ENCODE measurements at places on chromosomes 11 and 22. TPM values are rescaled to one million over a fixed set of nuclear protein-coding genes. Genes with fewer than 3 reads are reported as not detected.

Gene PRR14L
- total RNA-seq, result 61.7 TPM

Gene CD3D
- total RNA-seq, result 7.7 TPM

Gene TPH1
- 10.7 TPM for total RNA-seq

Gene STARD10
- 306 TPM for total RNA-seq

Gene PHETA2
- 13.0 TPM for total RNA-seq

Gene SMTNL1
- not detected for total RNA-seq

Gene DGAT2
- total RNA-seq, result 3.4 TPM

Gene IL18
- 114 TPM for total RNA-seq

Gene SLC22A25
- total RNA-seq, result not detected

Gene RHOD
- total RNA-seq, result 7.2 TPM

Gene NRIP3
- 0.20 TPM for total RNA-seq

Gene NLRP10
- total RNA-seq, result not detected

Gene NAGA
- total RNA-seq, result 24.3 TPM

Gene APOL3
- total RNA-seq, result 29.3 TPM
